ENCODE measurements at places on chromosomes 3 and 15.
A peak's percentile ranks its signal among the peaks of the same experiment; 100 is the strongest.

DNA sequence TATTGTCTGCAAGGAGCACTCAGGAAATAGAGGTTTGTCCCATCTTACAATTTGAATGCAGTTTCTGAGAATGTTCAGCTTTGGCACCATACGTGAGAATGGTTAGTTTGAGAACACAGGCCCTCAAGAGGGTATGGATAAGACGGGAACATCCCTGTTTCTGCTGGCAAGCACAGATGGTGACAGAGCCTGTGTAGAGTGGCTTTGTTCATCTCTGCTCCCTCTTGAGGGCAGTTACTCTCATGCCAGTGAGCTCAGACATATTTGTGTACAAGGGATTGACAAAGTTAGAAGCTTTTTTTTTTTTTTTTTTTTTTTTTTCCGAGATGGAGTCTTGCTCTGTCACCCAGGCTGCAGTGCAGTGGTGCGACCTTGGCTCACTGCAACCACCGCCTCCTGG is 71.5 kb upstream of the FILIP1L start:
- no peak for DNase-seq

DNA sequence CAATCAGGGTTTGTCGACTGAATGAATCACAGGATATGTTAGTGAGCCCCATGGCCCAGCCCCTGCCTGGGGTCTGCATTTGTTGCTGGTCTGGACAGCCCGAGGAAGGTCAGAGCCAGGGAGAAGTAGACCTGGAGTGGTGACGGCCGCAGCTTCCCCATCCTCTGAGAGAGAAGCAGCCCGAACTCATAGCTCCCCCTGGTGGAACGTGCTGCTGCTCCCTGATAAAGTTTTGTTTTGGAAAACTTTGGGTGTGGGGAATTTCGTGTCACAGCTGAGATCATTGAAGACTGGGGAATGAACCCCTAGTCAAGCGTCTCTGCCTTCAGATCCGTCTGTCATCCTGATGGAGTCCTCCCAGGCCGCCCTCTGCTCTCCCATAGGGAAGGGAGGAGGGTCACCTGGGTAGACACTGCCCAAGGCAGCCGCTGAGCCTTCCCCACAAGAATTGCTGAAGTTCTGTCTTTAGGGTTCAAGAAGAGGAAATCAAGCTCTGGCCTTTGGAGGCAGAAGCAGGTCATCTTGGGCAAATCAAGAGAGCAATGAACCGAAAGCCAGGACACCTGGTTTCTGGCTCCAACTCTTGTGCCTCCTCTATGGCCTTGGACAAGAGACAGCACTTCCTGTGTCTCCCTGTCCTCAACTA is 60.5 kb downstream of the GLDN start:
- DNase-seq: no peak

- no peak for DNase-seq
These were observed 1.3 kb downstream of the FXR1 start for GRCh38 chr3:180913581-180914404.

DNA sequence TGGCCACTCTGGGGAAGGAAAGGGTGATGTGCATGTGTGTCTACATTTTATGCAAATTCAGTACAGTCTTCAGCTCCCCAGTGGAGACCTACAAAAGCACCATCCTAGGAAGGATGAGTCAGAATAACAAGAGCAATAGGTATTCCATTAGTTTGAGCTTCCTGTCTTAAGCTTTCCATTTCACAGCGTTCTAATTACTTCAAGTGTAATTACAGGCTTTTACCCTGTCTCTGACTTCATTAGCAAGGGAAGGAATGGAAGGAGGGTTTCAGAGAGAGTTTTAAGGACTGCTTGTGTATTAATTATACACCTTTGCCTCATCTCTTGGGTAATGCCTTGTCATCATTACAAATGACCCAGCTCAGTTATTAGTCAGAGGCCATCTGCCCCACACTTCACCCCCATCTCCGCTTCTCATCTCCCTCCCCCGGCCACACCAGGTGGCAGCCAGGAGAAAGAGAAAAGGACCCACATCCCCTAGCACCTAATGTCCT is 202.8 kb upstream of the MRPL3 start:
- no peak for DNase-seq

GRCh38 chr3:20574746-20575145 is 388.7 kb upstream of the SGO1 start:
- DNase-seq: no peak

GRCh38 chr15:60679256-60679655 is 200.3 kb upstream of the ICE2 start:
- DNase-seq: no peak

GRCh38 chr15:74332011-74332410 is 35.4 kb downstream of the CYP11A1 start:
- DNase-seq: no peak

DNA sequence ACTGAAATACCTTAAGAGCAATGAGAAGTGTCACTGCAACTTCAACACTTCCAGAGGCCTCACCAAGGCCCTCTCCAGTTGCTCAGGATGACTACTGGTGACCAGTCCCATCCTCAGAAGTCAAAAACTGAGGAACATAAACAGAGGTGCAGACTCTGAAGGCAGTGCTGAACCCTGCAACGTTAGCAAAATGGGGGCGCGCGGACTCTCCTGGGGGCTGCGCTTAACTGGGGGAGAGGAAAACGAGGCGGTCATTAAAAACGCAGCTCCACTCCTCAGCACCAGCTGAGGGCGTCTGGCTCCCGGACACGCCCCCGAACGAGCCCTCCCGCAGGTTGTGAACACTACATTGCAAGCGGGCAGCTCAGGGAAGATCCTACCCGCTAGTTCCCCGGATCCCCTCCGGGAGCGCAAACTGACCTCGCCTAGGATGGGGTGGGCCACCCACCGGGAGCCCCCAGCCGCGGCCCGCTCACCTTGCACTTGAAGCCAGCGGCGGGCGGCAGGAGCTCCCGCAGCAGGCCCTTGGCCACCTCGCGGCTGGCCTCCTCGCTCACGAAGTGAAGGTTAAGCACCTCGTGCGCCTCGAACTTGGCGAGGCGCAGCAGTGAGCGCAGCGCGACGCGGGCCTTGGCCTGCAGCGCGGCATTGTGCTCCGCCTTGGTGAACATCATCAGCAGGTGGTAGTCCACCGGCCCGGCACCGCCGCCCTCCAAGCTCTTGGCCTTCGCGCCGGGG is 711 bp downstream of the XXYLT1 start:
- no peak for DNase-seq

GRCh38 chr15:65081758-65082157 is 5.2 kb downstream of the KBTBD13 start:
- DNase-seq: no peak

- DNase-seq: no peak
These were observed 62.1 kb downstream of the SSR3 start for GRCh38 chr3:156492801-156493261.

DNA sequence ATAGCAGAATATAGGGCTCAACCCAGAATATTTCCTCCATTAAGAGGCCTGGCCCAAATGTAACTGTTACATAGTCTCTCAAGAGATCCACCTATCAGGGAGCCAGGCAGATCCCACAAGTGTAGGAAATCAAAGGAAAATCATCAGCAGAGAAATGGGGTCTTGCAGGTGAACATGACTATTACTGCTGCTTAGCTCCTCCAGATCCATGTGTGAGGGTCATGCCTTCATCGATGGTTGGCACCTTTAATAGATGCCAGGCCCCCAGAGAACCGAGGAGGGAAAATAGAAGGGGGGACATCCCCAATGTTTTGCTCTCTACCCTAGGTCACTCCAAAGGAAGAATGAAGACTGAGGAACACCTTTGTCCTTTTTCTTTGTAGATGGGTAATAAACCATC is 1029.9 kb upstream of the CADM2 start:
- no peak for DNase-seq

DNA sequence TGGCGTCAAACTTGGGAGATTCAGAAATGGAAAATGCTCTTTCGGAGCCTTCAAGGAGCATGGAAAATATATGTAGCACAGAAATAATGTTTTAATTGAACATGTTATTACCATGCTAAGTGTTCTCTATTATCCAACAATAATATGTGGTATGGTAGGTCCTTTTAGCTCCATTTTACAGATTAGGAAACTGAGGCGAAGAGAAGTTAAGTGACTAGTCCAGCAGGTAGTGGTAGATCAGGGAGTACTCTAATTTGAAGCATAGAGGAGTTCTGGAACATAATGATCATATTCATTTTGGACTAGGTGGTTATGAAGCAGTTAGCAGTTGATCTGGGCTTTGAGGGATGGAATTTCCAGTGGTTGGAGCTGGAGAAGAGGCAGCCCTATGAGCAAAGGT is 1.1 kb downstream of the CMC1 start:
- no peak for DNase-seq

GRCh38 chr15:84955089-84955848 is 26.4 kb upstream of the PDE8A start:
- DNase-seq: peak; percentile 11

DNA sequence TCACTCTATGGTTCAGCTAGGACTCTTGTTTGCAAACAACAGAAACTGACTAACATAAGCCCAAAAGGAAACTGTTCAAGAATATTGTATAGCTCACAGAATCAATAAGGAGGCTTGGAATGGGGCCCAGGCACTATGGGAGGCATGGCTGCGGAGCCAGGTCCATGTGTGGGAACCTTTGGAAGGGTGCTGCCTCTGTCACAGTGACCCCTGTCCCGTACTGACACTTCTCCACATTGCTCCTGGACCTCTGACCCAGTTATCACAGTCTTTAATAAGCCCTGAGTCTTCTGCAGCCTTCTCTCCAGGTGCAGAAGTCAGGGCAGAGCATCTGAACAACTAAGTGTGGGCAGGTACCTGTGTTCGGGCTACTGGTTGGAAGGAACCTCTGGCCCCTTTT is 121.8 kb downstream of the ITPR1 start:
- DNase-seq: no peak

DNA sequence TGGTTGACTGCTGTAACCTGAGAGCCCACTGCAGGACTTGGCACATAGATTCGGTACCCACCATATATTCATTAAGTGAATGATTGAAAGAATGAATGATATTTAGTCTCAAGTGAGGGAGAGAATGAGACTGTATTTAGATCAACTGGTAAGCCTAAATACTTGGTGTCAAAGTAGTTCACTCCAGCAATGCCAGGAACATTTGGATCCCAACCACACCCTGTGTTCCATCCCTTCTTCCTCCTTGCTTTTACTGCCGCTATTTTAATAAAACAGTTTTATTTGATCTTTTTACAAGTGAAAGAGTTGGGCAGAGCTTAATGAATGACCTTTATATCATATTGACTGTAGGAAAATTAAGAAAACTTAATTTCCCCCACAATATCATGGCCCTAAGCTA is 473.6 kb upstream of the CBLB start:
- no peak for DNase-seq

- DNase-seq: no peak
These were observed 47.8 kb downstream of the OIP5 start for GRCh38 chr15:41284427-41285177.

DNA sequence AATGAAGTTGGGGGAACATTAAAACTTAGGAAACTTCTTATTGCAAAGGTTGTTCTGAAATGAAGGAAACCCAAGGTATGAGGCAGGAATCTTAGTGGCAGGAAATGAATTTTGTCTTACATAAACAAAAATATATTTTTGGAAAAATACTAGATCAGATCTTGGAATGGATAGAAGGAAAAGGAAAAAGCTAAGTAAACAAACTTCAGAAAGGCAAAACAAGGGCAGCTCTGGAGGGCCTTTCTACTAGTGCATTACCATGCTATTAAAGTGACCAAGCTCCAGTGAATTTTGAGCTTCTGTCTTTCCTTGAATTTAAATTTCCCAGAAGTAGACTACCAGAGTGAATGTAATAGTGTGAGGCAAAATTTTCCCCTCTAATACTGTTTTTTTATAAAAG is 13.6 kb downstream of the ARL6 start:
- no peak for DNase-seq

DNA sequence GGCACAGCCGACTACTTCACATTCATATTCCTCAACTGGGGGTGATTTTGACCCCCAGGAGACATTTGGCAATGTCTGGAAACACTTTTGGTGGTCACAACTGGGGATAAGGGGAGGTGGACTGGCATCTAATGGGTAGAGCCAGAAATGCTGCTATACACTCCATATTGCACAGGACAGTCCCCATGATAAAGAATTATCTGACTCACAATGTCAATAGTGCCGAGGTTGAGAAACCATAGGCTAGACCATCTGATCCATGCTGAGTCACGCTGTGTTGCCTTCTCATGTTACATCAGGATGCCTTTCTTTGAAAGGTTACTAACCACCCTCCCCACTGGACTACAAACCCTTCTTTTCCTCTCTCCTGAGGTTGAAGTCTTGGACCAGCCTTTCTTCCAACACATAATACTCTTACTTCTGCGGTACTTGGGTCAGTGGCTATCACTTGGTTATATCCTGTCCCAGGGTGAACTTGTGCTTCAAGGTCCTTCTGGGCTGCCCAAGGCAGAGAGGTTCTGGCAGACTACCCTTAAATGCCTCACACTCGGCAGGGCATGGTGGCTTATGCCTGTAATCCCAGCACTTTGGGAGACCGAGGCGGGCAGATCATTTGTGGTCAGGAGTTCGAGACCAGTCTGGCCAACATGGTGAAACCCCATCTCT is 68.8 kb downstream of the CTNNB1 start:
- DNase-seq: no peak

- no peak for DNase-seq
These were observed 71.7 kb downstream of the DMXL2 start for GRCh38 chr15:51550841-51551240.

GRCh38 chr3:128541246-128541645 is 48.2 kb upstream of the GATA2 start:
- DNase-seq: no peak

- DNase-seq: no peak
These were observed 14.4 kb upstream of the BTBD1 start for GRCh38 chr15:83081256-83082014.

GRCh38 chr3:87260270-87260669 is 16.1 kb downstream of the POU1F1 start:
- DNase-seq: no peak

- no peak for DNase-seq
These were observed 237.4 kb upstream of the UMPS start for GRCh38 chr3:124492824-124493223.

DNA sequence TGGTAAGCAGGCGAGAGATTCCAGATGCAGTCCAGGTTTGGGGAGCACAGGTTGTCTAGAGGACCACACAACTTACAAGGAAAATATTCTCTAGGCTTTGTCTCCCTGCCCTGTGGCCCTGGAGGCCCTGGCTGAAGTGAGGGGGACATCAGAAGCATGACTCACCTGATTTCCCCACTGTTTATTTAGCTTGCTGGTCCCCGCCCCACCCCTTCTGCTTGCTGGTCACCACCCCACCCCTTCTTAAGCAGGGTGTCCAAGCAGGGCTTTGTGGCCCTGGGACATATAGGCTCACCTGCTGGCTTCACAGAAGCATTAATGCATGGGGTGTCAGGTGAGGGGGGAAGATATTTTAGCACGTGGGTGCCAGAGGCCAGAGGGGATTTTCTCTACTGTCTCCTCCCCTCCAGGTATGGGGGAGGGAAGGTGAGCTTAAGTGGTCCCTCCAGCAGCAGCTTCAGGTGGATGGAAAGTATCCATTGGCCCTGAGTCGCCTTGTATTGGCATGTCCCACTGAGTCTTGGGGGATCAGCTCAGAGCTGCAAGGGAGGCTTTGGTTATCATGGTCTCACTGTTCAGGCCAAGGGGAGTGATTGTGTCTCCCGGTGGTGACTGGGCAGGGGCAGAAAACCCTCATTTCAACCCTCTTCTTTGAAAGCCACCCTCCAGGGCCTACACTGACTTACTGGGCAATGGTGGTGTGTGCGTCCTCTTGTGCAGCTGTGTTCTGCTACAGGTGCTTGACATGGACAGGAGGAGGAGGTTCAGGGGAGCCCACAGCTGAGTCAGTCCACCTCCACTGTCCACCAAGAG is 49.8 kb downstream of the GASK1A start:
- no peak for DNase-seq
